WTC11 (cell line): ENCODE measurements at places on chromosomes 3 and 15.

DNA sequence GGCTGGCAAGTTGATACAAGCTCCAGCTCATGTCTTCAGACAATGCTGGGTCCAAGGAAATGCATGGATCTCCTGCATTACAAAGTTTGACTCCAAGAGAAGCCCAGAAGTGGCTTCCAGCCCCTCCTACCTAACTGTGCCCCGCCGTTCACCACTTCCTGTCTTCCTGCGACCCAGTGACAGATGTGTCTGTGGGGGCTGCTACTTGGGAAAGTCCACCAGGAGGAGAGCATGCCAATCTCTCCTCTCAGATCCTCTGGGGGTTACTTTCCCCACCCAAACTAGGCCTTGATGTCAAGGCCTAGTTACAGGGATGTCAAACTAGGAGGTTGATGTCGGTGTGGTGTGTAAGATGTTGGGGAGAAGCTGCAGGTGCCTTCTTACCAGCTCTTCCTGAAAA, 133.6 kb upstream of the RASGRP1 start:
- H3K36me3 ChIP-seq = no peaks in the 10 kb centered on the region
- H3K27ac ChIP-seq = no peak overlapping the region
- DNase-seq = no peak
- peaks cover 13% of the 10 kb centered on the region for H3K4me1 ChIP-seq

DNA sequence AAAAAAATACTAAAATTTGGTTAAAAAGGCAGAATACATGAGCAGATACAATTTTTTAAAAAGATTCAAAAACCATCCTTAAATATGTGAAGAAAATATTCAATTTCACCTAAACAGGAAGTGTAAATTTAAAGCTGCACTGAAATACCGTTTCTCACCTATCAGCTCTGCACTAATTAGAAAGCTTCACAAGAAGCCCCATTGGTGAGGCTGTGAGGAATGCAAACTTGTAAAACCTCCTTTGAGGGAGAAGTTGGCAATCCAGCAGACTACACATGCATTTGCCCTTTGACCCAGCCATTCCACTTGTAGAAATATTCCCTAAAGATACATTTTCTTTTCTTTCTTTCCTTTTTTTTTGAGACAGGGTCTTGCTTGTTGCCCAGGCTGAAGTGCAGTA, 18.8 kb downstream of the BLM start:
- H3K27me3 ChIP-seq = no peaks in the 10 kb centered on the region
- H3K36me3 ChIP-seq = peaks cover 11% of the 10 kb centered on the region; the same call in 1 of the 2 replicates
- no peak overlapping the region for H3K4me3 ChIP-seq
- no peak for DNase-seq
- no peak overlapping the region for H3K27ac ChIP-seq

GRCh38 chr3:34727700-34728099, 911.6 kb upstream of the ARPP21 start:
- no peaks in the 10 kb centered on the region for H3K36me3 ChIP-seq
- H3K4me3 ChIP-seq = no peak overlapping the region
- H3K27me3 ChIP-seq = no peaks in the 10 kb centered on the region
- no peak for DNase-seq
- H3K27ac ChIP-seq = no peak overlapping the region

DNA sequence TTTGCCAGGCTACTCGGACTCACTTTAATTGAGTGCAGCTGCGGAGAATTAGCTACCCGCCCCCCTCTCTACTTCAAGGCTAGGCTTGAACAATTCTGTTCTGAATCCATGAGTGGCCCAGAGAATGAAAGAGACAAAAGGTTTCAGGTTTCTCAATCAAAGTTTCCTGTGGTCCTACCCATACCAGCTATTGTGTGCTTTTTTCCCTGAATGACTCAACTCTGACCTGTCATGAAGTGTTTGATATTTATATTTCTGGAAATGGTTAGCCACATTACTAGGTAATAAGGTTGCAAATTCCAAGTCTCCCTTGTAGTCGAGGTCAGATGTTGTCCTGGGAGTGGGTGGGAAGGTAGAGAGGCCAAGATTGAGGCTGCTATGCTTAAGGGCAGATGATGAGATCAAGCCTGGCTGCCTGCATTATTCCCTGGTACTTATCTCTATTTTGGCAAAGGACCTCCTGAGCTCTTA, 392.7 kb upstream of the TBL1XR1 start:
- H3K4me3 ChIP-seq = no peak overlapping the region
- H3K4me1 ChIP-seq = peaks cover 36% of the 10 kb centered on the region
- no peak for DNase-seq
- H3K27me3 ChIP-seq = no peaks in the 10 kb centered on the region; the same call in 1 of the 2 replicates
- peaks cover 13% of the 10 kb centered on the region for H3K36me3 ChIP-seq
- H3K27ac ChIP-seq = no peak overlapping the region

GRCh38 chr3:146589899-146590508, 15.1 kb downstream of the PLSCR5 start:
- H3K4me3 ChIP-seq = no peak overlapping the region
- no peaks in the 10 kb centered on the region for H3K27me3 ChIP-seq
- no peaks in the 10 kb centered on the region for H3K36me3 ChIP-seq
- H3K27ac ChIP-seq = no peak overlapping the region
- DNase-seq = no peak

DNA sequence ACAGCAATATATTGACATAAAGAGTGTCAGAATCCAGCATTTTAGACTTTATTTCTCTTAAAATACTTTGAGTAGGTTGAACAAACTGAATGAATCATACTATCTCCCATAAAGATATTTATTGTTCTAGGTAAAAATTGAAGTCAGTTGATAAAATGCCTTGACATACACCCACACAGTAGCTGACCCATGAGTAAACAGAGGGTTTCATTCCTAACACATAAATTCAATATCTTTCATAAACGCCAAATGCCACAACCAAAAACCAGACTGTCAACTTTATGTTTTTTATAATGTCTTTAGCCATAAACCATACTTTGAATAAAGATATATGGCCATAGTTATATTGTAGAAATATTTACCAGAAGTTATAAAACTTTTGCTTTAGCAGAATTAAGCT, 742.4 kb downstream of the NAALADL2 start:
- peaks cover 5% of the 10 kb centered on the region for H3K4me1 ChIP-seq
- no peak overlapping the region for H3K27ac ChIP-seq
- no peak overlapping the region for H3K4me3 ChIP-seq
- no peak for DNase-seq
- no peaks in the 10 kb centered on the region for H3K36me3 ChIP-seq

DNA sequence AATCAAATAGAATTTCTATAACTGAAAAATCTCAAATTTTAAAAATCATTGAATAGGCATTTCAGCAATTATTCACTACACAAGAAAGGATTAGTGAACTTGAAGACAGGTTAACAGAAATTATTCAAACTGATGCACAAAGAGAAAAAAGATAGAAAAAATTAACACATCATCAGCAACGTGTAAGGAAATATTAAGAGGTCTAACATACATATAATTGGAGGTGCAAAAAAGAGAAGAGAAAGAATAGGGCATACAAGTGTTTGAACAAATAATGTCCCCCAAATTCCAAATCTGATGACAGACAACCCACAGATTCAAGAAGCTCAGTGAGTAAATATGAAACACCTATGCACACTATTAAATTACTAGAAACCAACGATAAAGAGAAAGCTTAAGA, 57.1 kb downstream of the FBXL2 start:
- H3K27ac ChIP-seq = no peak overlapping the region
- H3K4me1 ChIP-seq = no peaks in the 10 kb centered on the region
- H3K36me3 ChIP-seq = peaks cover 18% of the 10 kb centered on the region
- H3K27me3 ChIP-seq = peaks cover 4% of the 10 kb centered on the region
